NCI-H345 (cell line): ENCODE measurements at places on chromosomes 1 and 21.

DNA sequence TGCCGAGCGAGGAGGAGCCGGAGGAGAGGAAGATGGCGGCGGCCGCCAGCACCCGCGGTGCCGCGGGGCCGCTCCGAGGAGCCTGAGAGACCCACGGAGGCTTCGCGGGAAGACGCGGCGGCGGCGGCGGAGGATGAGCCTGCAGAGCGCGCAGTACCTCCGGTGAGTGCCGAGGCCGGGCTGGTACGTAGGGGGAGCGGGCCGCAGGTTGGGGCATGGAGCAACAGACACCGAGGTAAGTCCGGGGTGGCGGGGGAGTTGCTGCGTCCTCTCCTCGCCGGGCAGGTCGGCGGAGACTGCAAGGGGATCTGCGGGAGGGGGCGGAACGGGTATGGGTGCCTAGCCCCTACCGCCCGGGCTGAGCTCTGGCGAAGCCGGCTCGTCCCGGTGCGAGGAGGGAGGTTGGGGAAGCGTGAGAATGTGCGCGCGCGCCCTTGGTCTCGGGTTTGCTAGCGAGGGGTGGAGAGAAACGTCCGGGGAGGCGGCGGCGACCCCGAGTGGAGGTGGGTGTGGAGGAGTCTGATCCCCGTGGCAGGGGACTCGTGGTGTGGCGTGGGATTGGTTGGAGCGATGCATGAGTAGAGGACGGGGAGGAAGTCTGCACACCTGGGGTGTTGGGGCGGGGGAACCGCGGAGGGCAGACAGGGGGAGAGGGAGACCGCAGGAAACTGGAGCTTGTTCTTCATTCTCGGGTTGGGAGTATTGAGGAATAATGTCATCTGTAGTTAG is at the start of gene SMG7:
Gene SMG7 (plus strand): TSS at position 12 of the 729 bp plus-strand sequence. CDS start 122 bp downstream, at position 134.
- DNase-seq: peak; percentile 43

DNA sequence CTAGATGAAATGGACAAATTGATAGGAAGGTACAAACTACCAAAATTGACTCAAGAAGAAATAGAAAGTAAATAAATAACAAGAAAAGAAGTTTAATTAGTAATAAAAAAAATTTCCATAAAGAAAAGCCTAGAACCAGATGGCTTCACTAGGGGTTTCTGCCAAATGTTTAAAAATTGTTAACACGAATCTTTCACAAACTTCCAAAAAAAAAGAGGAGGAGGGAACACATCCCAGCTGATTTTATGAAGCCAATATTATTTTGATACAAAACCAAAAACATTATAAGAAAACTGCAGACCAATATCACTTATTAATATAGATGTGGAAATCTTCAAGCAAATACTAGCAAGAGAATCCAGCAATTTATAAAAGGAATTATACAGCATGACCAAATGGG is 89.5 kb downstream of the COLGALT2 start:
- DNase-seq: no peak

DNA sequence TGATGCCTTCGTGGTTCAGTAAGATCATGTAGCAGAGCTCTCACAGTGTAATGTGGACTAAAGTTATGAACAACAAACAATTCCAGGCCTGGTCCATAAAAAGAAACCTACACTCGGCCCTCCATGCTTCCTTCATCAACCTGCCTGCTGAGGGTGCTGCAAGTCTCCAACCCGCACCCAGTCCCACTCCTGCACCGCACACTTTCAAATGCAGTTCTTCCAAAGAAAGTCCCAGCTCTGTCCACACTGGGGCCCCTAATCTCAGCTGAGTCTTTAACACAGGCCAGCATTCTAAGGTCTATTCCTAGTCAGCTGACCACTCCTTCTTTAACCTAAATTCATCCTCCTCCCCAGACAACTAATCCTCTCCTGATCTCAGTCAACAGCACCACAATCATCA is 71.5 kb upstream of the NR5A2 start:
- DNase-seq: no peak

GRCh38 chr1:220370041-220370700 is 97.9 kb upstream of the RAB3GAP2 start:
- no peak for DNase-seq

DNA sequence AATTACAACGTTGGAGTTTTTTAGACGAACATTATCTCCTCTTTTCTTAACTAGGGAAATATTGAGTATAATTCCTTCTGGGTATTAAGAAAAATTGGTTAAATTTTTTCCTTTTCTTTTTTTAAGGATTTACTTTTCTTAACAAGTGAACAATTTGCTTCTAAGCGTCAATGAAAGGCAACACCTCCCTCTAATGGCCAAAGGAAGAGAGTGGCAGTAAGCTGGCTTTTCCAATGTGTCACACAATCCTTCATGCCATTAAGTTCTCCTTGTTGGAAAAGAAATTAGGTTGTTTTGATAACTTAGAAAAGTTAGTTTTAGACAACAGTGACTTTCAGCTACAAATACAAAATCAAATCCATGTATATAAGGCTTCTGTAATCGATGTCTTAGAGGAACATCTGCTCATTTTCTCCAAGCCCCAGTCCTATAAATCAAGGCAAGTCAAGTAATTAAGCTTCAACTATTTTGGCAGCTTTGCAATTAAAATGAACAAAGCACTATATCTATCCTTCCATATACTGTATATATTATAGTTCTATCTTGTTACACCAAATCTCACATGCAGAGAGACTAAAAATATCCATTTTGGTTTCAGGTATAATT is 62.8 kb downstream of the EDEM3 start:
- peak; percentile 18 for DNase-seq

- DNase-seq: no peak
These were observed 55.3 kb upstream of the RCC1 start for GRCh38 chr1:28450561-28450960.

- no peak for DNase-seq
These were observed 114.9 kb downstream of the HUNK start for GRCh38 chr21:31987696-31988095.

DNA sequence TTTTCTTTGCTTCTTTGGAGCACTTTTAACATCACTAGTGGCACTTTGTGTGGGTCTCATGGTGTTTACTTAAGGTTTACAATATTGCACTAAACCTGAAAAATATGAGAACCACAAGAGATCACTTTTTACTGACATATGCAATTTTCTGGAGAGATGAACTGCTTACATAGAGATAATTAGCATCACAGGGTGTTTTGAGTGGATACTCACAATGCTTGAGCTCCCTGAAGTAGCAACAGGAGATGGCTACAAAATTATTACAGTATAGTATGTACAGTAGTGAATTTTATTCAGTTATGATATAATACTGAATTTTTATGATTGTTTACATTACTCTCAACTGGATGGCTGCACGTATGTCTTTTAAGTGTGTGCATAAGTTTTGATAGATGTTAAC is 22.6 kb downstream of the RPRD2 start:
- no peak for DNase-seq

- DNase-seq: no peak
These were observed 95.5 kb downstream of the TNFSF18 start for GRCh38 chr1:172955161-172955815.

DNA sequence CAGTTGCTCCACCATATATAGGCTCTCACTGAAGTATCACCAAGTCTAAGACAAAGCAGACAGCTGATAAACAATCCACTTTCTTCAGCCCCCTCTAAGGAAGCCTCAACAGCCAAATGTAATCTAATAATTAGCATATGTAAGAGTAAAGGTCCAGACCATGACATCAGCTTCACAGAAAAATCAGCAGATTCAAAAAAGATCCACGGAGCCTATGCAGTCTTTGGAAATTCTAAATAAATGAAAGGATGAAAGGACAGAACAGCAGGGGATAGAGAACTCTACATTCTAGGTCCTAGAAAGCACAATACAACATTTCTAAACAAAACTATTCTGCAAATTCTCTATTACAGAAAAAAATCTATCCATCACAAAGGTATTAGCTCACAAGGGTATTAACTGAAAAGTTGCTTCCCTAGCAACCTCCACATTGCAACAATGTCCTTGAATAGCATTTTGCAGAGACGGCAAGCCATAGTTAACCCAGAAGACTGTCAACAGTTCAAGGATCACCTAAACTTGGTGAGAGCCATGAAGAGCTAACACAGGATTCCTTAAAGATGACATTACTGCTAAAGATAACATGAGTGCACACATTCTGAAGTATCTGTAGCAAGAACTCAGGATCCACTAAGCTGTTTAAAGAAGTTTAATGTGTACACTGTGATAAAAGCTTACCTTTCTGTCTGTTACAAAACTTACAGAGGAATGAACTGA is 74.3 kb downstream of the SIPA1L2 start:
- no peak for DNase-seq

DNA sequence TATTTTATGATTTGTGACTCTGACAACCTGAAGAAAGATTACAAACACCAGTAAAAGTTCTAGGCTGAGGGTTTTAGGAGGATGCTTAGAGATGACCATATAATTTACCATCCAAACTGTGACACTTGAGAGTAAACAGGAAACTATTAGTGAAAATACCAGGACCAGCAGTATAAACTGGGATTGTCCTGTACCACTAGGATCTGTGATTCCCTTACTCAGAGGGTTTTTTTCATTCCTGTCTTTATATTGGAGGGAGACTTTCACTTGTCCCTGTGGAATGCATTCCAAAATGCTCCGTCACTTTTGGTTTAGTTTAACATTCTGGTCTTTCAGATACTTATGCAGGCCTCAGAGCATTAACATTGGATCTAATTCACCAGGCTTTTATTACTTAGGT is 482.9 kb downstream of the PTBP2 start:
- no peak for DNase-seq

- DNase-seq: no peak
These were observed 205.8 kb downstream of the PLA2G4A start for GRCh38 chr1:187034501-187034900.

- peak; percentile 97 for DNase-seq
These were observed 27.0 kb upstream of the PRSS38 start for GRCh38 chr1:227788271-227789083.

- DNase-seq: no peak
These were observed 1.3 kb downstream of the USF1 start for GRCh38 chr1:161044535-161044907.

- peak; percentile 84 for DNase-seq
These were observed 11.2 kb downstream of the TNFRSF1B start for GRCh38 chr1:12177999-12178441.

GRCh38 chr1:230463760-230464159 is 37.6 kb upstream of the PGBD5 start:
- DNase-seq: no peak

GRCh38 chr1:217274416-217274815 is 356.5 kb downstream of the GPATCH2 start:
- no peak for DNase-seq

GRCh38 chr1:180260541-180260940 is 30.5 kb downstream of the LHX4 start:
- DNase-seq: no peak

DNA sequence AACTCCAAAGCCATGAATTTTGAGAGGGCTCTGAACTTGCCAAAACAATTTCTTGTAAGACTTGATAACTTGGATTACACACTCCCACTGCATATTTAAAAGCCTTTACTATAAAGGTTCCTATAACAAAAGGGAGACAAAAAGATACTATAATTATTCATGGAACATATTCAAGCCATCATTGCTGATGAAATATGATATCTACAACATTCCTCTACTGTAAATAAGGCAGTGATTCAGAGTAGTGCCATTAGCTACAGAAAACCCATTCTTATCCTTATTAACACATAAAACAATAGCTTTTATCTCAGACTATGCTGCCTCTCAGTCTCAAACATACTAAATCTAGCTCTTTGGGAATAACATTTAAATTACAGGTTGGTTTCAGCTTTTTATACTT is 675.5 kb upstream of the CXADR start:
- no peak for DNase-seq

- no peak for DNase-seq
These were observed 347.2 kb downstream of the DISC1 start for GRCh38 chr1:231973830-231974229.

GRCh38 chr1:43388613-43389012 is 987 bp downstream of the MED8 start:
- DNase-seq: no peak

DNA sequence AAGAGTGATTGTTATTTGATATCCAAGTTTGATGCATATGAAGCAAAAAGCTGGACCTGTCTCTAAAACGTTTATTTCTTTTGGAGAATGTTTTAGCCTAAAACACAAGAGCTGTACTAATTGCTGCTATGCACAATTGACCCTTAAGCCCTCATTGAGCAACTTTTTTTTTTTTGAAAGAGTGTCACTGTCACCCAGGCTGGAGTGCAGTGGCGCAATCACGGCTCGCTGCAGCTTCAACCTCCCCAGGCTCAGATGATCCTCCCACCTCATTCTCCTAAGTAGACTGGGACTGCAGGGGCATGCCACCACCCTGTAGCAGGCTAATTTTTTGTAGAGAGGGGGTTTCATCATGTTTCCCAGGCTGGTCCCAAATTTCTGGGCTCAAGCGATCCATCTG is 129.1 kb downstream of the PIK3R3 start:
- no peak for DNase-seq

DNA sequence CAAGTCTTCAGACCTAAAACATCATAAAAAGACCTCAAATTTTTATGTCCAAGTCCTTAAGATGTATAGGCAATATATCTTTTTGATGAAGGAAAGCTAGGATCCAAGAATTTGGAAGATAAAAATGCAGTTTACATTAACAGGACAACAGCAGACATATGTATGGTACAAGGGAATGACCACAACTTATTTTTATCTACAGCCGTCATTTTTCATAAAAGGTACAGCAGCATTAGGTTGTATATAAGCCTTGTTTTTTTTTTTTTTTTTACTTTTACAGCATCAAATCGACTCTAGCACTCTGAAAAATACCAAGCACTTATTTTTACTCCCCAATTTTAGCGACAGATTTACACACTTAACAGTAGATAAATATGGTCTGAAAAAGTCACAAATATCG is 1.3 kb downstream of the SRSF10 start:
- DNase-seq: no peak

DNA sequence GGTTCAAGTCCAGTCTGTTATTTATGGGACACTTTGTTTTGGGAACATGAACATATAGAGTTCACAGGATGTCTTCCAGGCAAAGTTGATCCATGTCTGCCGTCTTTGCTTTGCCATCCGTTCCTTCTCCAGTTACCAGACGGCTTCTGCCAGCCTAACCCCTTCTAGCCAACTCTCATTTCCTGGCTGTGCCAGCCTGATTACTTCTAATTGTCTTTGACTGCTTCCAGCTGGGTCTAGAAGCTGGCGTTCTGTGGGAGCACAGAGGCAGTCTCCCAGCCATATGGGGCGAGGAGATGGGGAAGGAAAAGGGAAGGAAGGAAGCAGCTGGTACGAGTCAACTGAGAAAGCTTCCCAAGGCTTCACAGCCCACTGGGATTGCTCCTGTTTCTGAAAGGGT is 3.1 kb upstream of the HUNK start:
- no peak for DNase-seq

GRCh38 chr1:163162381-163162914 is 40.3 kb downstream of the RGS5 start:
- DNase-seq: no peak

DNA sequence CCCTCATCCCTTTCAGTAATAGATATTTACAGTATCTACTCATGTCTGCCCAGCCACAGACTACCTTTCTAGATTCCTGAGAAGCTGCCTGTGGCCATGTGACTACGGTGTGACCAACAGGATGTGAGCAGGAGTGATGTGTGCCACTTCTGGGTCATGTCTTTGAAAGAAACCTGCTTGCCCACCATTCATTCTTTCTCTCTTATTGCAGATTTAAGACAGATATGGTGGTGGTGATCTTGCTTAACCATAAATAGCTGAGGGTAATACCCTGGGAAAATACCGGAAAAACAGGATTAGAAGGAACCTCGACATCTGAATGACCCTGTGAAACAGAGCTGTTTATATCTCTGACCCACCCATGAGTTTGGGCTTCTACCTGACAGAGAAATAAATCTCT is 41.6 kb upstream of the GUCA2A start:
- DNase-seq: no peak
